Naive B cell (primary cell): ENCODE measurements at places on chromosomes 16 and 17. TPM values are rescaled to one million over a fixed set of nuclear protein-coding genes. Genes with fewer than 3 reads are reported as not detected.

GRCh38 chr16:67246081-67246755, 1.1 kb downstream of the FHOD1 start:
- H3K4me3 ChIP-seq: peak overlapping the region; percentile 95
- peaks cover 15% of the 10 kb centered on the region for H3K27me3 ChIP-seq
- peaks cover 50% of the 10 kb centered on the region for H3K4me1 ChIP-seq
- DNase-seq: peak; percentile 29

GRCh38 chr17:7356072-7356549, 1.2 kb downstream of the TMEM95 start:
- H3K4me1 ChIP-seq: peaks cover 28% of the 10 kb centered on the region
- DNase-seq: peak; percentile 82
- no peaks in the 10 kb centered on the region for H3K27me3 ChIP-seq
- H3K36me3 ChIP-seq: no peaks in the 10 kb centered on the region
- H3K27ac ChIP-seq: no peak overlapping the region

DNA sequence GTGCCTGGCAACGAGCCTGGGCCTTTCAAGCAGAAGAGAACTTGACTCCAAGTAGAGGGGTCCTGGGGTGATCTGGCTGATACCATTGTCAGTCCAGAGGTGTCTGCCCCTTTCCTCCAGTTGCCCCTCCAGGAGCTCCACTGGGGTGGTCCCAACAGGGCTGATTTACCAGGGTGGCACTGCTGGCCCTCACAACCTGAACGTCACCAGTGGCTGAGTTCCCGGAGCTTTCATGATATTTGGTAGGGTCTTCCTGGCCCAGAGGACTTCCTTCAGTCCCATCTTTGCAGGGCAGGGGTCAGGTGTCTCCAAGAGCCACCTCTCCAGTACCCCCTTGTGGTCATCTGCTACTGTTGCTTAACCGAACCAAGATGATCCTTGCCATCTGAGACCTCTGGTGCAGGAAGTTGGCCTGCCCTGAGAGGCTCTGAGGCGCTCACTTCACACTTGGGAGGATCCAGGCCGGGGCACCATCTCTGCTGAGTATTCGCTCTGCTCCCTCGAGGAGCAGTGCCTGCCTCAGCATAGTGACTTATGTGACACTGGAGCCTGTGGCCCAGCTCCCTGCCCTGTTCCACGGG, 3.5 kb downstream of the LIMD2 start:
- H3K4me3 ChIP-seq: peak overlapping the region; percentile 95
- H3K36me3 ChIP-seq: no peaks in the 10 kb centered on the region
- H3K27me3 ChIP-seq: no peaks in the 10 kb centered on the region
- DNase-seq: peak; percentile 46
- H3K27ac ChIP-seq: peak overlapping the region; percentile 98

GRCh38 chr16:25855818-25856217, 164.1 kb downstream of the HS3ST4 start:
- DNase-seq: no peak
- H3K27ac ChIP-seq: no peak overlapping the region
- peaks cover 35% of the 10 kb centered on the region for H3K27me3 ChIP-seq
- no peaks in the 10 kb centered on the region for H3K36me3 ChIP-seq

DNA sequence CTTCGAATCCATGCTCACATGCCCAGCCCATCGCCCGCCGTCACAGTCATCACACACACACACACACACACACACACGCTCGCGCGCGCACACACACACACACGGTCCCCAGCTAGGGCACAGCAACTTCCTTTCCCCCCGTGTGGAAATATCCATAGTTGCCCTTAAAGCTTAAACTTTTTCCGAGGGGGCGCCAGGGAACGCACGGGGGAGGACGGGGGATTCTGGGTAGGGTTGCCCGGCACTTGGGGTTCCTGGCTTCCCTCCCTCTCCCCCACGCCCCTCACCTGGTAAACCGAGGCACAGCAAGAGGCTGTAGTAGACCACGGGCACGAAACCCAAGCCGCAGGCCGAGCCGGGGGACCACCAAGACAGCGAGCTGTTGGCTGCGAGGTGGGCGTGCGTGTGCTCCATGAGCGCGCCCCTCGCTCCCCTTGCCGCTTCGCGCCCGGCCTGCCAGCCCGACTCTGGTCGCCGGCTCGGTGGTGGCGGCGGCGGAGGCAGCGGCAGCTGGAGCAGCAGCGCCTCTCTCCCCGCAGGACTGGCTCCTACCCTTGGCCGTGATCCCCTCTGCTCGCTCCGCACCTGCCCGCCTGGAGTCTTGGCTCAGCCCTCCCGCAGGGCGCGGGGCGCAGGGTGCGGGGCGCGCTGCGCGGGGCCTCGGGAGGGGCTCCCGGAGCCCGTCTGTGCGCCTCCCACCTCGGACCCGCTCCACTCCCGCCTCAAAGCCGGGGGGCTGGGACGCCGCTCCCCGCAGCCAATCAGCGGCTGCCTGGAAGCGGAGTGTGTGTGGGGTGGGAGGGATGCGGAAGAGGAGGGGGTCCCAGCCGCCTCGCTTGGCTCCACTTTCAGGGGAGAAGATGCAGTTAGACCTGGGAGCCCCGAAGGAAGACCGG, at the start of gene GPR139:
Gene GPR139 (minus strand): TSS at position 688 of the 896 bp plus-strand sequence. CDS start 274 bp downstream, at position 414.
- peak within 1 kb of the TSS; percentile 38 for H3K4me3 ChIP-seq
- DNase-seq: no peak
- peaks cover 63% of the 10 kb centered on the region for H3K27me3 ChIP-seq
- H3K36me3 ChIP-seq: no peaks in the 10 kb centered on the region
- H3K27ac ChIP-seq: no peak within 1 kb of the TSS

DNA sequence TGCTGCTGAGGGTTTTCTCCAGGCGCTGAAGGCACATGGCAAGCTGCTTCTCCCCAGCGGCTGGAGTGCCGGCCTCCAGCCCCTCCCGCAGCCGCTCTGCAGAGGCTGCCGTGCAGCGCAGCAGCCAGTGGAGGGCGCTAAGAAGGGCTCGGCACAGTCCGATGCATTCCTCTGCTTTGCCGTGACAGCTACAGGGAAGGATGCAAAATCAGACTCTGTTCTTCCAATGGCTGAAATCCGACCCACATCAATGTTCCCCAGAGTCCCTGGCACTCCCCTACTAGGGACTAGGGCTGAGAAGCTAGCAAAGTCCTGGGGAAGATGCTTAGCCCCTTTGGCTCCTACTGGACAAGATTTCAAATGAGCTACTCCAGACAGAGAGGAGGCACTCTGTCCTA, 19.0 kb downstream of the MED24 start:
- no peaks in the 10 kb centered on the region for H3K27me3 ChIP-seq
- DNase-seq: no peak
- H3K4me3 ChIP-seq: no peak overlapping the region
- no peak overlapping the region for H3K27ac ChIP-seq
- H3K4me1 ChIP-seq: no peaks in the 10 kb centered on the region

DNA sequence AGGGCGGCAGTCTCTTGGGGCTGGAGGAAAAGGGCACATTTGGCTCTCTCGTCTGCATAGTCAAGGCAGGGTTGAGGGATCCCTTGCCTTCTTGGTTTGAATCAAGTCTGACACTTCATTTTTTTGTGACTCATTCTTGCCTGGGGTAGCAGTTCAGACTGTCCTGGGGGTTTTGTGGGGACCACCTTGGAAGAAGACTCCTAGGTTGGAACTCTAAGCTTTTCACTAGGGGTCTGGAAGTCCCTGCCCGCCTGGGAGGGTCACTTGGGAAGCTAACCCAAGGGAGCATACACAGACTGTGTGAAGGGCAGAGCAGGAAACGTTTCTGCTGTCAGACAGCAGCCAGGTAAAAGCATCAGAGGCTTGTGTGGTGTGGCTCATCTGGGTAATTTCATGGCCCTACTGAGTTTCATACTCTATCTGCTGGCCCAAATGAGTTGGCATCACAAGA, 11.3 kb downstream of the YPEL2 start:
- no peaks in the 10 kb centered on the region for H3K36me3 ChIP-seq
- H3K4me3 ChIP-seq: peak overlapping the region; percentile 22
- peaks cover 74% of the 10 kb centered on the region for H3K4me1 ChIP-seq
- H3K27ac ChIP-seq: peak overlapping the region; percentile 1

- no peak overlapping the region for H3K4me3 ChIP-seq
- peaks cover 4% of the 10 kb centered on the region for H3K27me3 ChIP-seq
- H3K4me1 ChIP-seq: peaks cover 5% of the 10 kb centered on the region
- no peak overlapping the region for H3K27ac ChIP-seq
- H3K36me3 ChIP-seq: no peaks in the 10 kb centered on the region
Observed at GRCh38 chr17:30337393-30337999, 3.6 kb upstream of the TMIGD1 start.

GRCh38 chr16:12411516-12411915, 392.2 kb downstream of the CPPED1 start:
- H3K36me3 ChIP-seq: peaks cover 15% of the 10 kb centered on the region
- peaks cover 44% of the 10 kb centered on the region for H3K4me1 ChIP-seq
- DNase-seq: no peak
- peak overlapping the region; percentile 43 for H3K27ac ChIP-seq
- H3K27me3 ChIP-seq: no peaks in the 10 kb centered on the region

- no peaks in the 10 kb centered on the region for H3K27me3 ChIP-seq
- peak; percentile 85 for DNase-seq
- peaks cover 67% of the 10 kb centered on the region for H3K4me1 ChIP-seq
- no peaks in the 10 kb centered on the region for H3K36me3 ChIP-seq
Observed at GRCh38 chr17:3915995-3916696, at the start of gene P2RX1. P2RX1 (minus strand) TSS chr17:3916465; CDS start chr17:3916225, 240 bp downstream.

DNA sequence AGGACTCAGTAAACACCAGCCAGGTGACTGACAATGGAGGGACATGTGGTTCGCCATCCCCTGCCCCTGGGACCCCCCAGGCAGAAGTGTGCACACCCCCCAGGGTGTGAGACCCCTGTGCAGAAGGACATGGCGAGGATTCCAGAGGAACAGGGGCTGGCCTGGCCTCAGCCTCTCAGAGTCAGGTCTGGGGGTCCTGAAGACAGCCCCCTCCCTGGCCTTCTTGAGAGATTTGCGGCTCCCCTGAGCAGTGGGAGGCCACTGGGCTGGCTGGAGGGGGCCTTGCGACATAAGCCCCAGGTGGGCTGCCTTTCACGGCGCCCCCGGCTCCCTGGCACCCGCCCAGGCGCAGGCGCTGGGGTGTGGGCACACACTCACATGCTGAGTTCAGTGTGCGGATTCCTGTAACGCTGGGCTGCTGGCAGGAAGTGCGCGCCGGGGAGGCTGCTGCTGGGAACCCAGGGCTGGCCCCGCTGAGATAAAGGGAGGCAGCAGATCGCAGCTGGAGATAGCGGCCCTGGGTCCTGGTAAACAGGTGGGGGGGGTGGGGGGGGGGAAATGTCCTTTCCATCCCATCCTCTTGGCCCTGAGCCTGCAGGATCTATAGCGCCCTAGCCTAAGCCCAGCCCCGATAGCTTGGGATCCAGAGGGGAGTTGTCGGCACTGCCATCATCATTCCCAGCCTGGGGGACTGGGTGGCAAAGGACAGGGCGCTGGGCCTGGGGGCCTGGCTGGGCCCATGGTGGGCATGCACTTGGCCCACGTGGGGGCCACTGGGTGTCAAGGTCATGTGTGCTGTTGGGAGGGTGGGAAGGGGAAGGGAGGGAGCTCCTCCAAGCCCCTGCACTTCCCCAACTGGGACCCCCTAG, 27.1 kb downstream of the TMEM235 start:
- no peaks in the 10 kb centered on the region for H3K36me3 ChIP-seq
- no peaks in the 10 kb centered on the region for H3K27me3 ChIP-seq
- H3K4me3 ChIP-seq: no peak overlapping the region
- H3K27ac ChIP-seq: peak overlapping the region; percentile 60
- peaks cover 18% of the 10 kb centered on the region for H3K4me1 ChIP-seq

DNA sequence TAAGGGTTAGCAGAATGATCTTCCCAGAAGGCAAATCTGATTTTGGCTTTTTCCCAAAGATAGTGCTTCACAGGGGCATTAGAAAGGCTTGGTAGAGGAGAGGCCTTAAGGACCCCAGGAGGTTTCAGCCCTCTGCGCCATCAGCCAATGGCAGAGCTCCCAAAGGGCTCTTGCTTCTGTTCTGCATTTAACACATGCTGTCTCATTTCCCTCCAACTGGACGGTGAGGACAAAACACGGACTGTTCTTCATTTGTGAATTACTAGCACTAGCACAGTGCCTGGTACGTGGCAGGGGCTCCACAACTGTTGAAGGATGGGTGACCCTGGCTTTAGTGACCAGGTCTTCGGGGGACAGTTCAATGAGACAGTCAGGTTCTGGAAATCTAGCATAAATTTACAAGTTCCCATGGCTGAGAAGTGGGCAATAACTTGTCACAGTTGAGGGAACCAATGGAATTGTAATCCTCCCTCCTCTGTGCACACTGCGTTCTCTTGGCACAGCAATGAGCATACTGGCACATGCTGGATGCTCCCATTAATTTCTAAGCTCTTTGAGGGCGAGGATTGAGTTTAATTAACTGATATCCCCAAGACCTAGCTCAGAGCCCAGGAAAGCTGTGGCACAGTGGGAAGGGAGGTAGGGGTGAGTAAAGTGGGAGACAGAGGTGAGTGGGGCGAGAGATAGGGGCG, 45.4 kb downstream of the COG7 start:
- H3K4me3 ChIP-seq: no peak overlapping the region
- H3K27ac ChIP-seq: no peak overlapping the region
- H3K27me3 ChIP-seq: no peaks in the 10 kb centered on the region
- no peak for DNase-seq

- no peak overlapping the region for H3K27ac ChIP-seq
- DNase-seq: no peak
- peaks cover 3% of the 10 kb centered on the region for H3K27me3 ChIP-seq
Observed at GRCh38 chr16:79757163-79757562, 156.6 kb upstream of the MAF start.

GRCh38 chr17:27977751-27978688, 64.5 kb upstream of the NLK start:
- no peaks in the 10 kb centered on the region for H3K36me3 ChIP-seq
- H3K4me3 ChIP-seq: no peak overlapping the region
- H3K4me1 ChIP-seq: peaks cover 9% of the 10 kb centered on the region
- no peak overlapping the region for H3K27ac ChIP-seq
- no peaks in the 10 kb centered on the region for H3K27me3 ChIP-seq

DNA sequence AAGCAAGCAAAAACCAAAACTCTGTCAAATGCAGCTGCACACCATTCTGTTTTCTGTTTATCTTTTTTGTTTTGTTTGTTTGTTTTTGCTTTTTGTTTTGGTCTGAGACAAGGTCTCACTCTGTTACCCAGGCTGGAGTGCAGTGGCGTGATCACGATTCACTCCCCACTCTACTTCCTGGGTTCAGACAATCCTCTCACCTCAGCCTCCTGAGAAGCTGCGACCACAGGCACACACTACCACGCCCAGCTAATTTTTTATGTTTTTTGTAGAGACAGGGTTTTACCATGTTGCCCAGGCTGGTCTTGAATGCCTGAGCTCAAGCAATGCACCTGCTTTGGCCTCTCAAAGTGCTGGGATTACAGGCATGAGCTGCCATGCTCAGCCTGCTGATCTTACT, 19.3 kb upstream of the SLFN13 start:
- H3K27ac ChIP-seq: no peak overlapping the region
- H3K4me1 ChIP-seq: peaks cover 12% of the 10 kb centered on the region
- DNase-seq: no peak
- no peak overlapping the region for H3K4me3 ChIP-seq
- H3K36me3 ChIP-seq: peaks cover 7% of the 10 kb centered on the region

GRCh38 chr16:11142261-11142630, 113.8 kb downstream of the SOCS1 start:
- H3K27ac ChIP-seq: no peak overlapping the region
- H3K4me1 ChIP-seq: peaks cover 7% of the 10 kb centered on the region
- DNase-seq: no peak
- no peak overlapping the region for H3K4me3 ChIP-seq
- no peaks in the 10 kb centered on the region for H3K36me3 ChIP-seq
- H3K27me3 ChIP-seq: no peaks in the 10 kb centered on the region

The EFCAB5 gene
- polyA plus RNA-seq: 0.88 TPM

The ITGA2B gene
- 7.1 TPM for polyA plus RNA-seq

The CCL5 gene
- 4.9 TPM for polyA plus RNA-seq

The ZNF688 gene
- polyA plus RNA-seq: 28.9 TPM

The TEX14 gene
- 0.26 TPM for polyA plus RNA-seq

The RUNDC3A gene
- not detected for polyA plus RNA-seq

The SLC4A1 gene
- not detected for polyA plus RNA-seq
